ENCODE measurements at places on chromosomes 2 and 18. TPM values are rescaled to one million over a fixed set of nuclear protein-coding genes. Genes with fewer than 3 reads are reported as not detected.

The IL36RN gene
- not detected for total RNA-seq

The BIRC6 gene
- 68.8 TPM for total RNA-seq

The NGEF gene
- total RNA-seq: not detected

The CPO gene
- total RNA-seq: not detected
